ENCODE measurements at places on chromosomes 2 and 18.

GRCh38 chr2:215622837-215623236 lies 187.0 kb upstream of the FN1 start:
- no peak for DNase-seq

DNA sequence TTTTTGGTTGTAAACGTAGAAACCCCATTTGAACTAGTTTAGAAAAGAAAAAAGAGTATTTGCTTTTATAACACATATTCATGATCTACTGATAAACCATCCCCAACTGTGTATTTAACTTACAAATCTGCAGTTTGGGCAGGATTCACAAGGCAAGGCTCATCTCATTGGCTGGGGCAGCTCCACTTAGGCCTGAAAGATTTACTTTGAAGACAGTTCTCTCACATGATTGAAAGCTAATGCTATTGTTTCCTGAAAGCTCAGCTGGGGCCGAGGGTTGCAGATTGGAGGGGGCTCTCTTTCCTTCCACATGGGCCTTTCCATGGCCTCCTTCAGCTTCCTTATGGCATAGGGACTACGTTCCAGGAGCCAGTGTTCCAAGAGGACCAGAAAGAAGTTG lies 47.4 kb downstream of the ARHGAP15 start:
- no peak for DNase-seq

DNA sequence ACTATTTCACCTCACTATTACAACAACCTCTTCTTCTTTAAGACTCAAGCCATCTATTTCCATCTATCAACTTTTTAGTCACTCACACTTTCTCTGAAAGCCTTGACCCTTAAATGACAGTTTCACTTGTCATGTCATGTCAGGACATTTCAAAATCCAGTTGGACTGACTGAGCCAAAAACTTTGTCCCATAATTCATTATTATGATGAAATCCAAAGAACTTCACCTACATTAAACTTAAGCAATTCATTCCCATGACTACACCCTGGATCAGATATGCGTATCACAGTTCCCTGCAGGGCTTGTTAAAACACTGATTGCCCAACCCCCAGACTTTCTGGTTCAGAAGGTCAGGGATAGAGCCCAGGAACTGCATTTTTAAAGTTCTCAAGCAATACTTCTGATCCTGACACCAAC lies 26.5 kb downstream of the LDAH start:
- DNase-seq: no peak

- no peak for DNase-seq
Observed at GRCh38 chr2:68435615-68436014, 31.5 kb downstream of the FBXO48 start.

GRCh38 chr18:32086881-32087280 lies 4.8 kb upstream of the RNF138 start:
- DNase-seq: no peak

- DNase-seq: no peak
Observed at GRCh38 chr2:46831869-46832265, 83.7 kb downstream of the MCFD2 start.

- no peak for DNase-seq
Observed at GRCh38 chr2:166831930-166832329, 56.4 kb upstream of the XIRP2 start.

- DNase-seq: no peak
Observed at GRCh38 chr2:159616286-159616701, at the start of gene BAZ2B. BAZ2B (minus strand) TSS chr2:159616548; CDS start chr2:159478719, 137,829 bp downstream.

DNA sequence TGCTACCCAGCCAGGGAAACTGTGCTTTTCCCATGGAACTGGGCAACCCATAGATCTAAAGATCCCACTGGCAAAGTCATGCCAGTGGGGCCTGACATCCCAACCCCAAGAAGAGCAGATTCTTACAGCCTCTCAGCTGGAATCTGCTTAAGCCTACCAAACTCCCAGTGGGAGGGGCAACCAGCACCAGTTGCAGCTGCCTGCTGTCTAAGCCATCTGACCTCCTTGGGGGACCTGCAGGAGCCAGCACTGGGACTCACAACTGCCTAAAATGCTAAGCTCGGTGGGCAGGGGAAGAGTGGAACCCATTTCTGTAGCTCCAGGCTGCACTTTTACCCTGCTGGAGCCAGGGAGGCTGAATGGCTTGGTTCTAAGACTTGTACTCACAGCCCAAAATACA lies 770.7 kb upstream of the SLC8A1 start:
- no peak for DNase-seq

DNA sequence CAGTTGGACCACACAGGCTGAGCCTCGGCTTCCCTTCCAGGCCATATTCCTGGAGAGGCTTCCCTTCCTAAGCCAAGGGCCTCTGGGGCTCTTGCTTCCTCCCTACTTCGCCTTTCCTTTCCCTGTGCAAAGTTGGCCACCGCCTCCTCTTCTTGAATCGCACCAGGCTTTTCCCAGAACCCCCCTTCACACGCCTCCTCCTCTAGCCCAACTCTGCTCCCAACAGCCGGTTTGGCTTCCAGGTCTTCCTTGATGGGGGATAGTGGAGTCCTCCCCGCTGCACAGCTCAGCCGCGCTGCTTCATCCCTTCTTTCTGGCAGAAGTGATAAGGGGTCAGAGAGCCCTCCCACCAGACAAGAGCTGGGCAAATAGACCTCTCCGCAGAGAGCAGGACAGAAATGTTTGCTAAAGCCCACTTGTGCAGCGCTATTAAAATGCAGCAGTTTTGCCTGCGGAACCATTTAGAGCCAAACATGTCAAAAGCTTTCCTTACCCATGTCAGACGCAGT lies 56.4 kb downstream of the SNORC start:
- DNase-seq: no peak

DNA sequence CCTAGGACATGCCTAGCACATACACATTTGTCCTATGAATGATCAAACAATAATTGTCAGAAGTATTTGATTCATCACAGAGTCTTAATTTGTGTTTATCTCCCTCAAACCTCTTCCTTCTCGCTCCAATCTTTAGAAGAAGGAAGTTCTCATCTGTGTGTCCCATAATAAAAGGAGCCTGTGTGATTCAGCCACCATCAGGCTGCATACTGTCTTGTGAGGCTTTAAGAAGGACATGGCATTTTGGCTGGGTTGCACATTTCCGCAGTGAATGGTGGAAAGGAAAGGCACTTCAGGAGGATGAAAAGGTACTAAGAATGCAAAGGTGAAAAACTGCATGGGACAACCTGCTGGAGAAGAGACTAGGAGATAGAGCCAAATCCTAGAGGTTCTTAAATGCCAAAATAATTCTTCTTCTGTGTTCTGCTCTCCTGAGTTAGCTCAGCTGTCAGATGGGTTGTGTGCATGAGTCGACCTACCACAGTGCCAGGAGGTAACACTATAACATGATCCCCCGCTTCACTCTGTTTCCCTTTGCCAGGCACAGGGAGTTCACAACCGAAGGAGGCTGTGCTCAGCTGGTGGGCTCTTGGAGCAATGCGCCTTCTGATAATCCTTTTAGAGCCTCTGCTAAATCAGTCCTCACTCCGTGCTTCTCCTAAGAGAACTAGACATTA lies 120.1 kb downstream of the IRS1 start:
- DNase-seq: no peak

DNA sequence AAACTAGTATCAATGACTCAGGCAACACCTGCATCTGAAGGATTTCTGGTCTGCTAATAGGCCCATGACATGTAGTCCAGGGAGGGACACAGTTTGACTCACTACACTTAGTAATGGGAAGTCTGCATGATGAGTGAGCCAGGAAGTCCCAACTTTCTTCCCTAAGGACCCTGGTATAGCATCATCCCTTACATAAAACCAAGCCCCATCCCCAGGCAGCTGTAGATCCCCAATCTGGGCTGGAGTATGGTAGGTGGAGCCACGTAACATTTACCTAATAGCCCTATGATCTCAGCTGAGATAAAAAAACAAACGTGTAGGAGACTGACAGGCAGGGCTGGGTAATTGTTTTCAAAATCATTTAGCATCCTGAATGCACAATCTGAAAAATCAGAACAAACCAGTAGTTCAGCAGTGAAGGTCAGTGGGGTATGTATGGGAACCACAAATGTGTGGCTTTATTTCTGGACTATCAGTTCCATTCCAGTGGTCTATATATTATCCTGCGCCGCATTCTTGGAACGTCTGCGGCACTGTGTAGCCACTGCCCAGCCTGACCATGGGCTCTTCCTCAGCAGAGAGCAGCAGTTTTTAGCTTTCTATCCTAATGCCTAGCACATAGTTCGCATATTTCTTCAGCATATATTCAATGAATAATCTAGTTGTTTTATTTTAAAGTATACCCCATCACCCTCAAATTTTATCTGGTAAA lies 33.5 kb downstream of the EPB41L3 start:
- no peak for DNase-seq

Measured in natural killer cell (primary cell).